ENCODE measurements at places on chromosomes 7 and 10.

GRCh38 chr10:71880425-71881306 is 29.6 kb upstream of the PSAP start:
- no peak for DNase-seq

GRCh38 chr7:116820149-116820548 is 42.2 kb upstream of the CAPZA2 start:
- no peak for DNase-seq

- DNase-seq, result no peak
Measured at GRCh38 chr10:1661859-1662437, 75.4 kb downstream of the ADARB2 start.

DNA sequence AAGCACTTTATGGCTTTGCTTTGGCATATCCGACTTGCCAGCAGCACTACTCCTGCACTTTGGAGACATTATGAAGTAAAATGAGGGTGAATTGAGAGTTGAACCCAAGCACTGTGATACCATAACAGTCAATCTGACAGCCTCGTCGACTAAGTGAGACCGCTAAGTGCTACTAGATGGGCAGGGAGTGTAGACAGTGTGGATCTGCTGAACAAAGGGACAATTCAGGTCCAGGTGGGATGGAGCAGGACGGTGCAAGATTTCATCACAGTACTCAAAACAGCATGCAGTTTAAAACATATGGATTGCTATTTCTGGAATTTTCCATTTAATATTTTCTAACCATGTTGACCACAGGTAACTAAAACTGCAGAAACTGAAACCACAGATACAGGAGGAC is 20.8 kb upstream of the PRTFDC1 start:
- no peak for DNase-seq

GRCh38 chr10:69668721-69669120 is 38.7 kb downstream of the FAM241B start:
- DNase-seq, result no peak

GRCh38 chr10:91569522-91569921 is 63.3 kb downstream of the PPP1R3C start:
- no peak for DNase-seq

- no peak for DNase-seq
Measured at GRCh38 chr10:34698979-34699378, 116.1 kb downstream of the PARD3 start.

GRCh38 chr7:159023206-159023605 is 121.5 kb downstream of the VIPR2 start:
- DNase-seq, result no peak

- DNase-seq, result no peak
Measured at GRCh38 chr10:130931256-130931655, 380.3 kb downstream of the TCERG1L start.

DNA sequence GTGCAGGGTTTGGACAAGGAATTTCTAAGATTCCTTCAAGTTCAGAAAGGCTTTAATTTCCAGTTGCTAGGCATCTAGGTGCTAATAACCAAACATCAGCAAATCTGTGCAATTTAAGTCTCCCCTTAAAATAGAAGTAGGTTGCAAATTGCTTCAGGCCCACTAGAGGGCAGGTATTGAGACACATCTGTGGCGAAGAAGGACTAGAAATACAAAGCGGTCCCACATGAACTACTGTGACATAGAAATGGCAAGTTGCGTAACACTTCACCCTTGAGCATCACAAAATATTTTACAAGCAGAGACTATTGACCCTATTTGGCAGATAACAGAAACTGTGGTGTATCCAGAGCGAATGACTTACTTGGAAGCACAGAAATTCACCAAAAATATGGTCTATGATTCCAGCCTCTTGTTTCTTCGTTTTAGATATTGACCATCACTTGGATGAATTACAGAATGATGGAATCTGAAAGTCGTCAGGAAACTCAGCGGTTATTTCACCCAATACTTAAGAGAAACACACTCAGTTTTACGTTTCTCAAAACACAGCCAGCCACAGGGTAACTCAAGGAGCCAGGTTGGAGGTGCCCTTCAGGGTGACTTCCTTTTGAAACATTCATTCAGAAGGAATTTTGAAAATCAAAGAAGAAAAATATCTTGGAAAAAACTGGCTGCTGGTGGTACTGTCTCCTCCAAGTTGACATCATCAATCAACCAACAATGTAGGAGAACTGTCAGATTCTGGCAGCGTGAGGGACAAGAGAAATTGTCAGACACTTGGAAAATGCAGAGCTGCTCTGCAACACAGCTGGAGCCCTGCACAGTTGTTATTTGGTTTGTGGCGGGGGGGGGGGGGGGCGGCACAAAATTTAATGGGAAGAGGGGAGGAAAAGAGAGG is 256.3 kb upstream of the MINDY3 start:
- DNase-seq, result no peak

- DNase-seq, result no peak
Measured at GRCh38 chr10:71230656-71231025, 18.3 kb downstream of the UNC5B start.

- DNase-seq, result no peak
Measured at GRCh38 chr7:133021196-133021595, 60.7 kb downstream of the CHCHD3 start.

DNA sequence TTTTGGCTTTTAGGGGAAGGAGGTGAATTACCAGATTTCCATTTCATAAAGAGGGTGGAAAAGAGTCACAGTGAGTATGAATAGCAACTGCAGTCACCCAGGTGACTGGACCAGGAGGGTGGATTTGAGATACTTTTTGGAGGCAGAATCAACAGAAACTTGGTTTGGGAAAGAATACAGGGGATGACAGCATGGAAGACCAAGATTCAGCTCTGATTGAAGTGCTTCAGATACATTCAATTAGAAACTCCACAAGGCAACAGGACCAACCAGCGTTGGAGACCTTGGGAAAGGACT is 83.0 kb downstream of the SGMS1 start:
- DNase-seq, result no peak

DNA sequence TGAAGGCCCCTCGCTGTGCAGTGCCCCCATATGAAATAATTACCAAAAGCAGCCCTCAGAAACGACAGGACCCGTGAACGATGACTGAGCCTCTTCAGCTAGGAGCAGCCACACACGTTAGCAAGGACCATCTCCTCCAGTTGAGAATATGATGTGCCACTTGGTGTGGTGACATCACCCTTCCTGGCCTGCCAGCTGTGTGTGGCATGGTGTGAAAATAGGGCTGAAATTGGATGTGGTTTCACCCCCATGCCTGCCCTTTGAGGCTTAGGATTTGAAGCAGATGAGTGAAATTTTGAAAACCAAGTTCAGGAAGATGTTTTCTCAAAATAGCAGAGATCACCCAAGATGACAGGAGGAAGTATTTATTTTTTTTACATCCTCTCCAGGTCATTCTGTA is 49.1 kb upstream of the BTBD16 start:
- no peak for DNase-seq

GRCh38 chr7:30893357-30893756 is 18.3 kb upstream of the AQP1 start:
- no peak for DNase-seq

GRCh38 chr7:34107276-34107675 is 201.9 kb downstream of the BMPER start:
- no peak for DNase-seq

DNA sequence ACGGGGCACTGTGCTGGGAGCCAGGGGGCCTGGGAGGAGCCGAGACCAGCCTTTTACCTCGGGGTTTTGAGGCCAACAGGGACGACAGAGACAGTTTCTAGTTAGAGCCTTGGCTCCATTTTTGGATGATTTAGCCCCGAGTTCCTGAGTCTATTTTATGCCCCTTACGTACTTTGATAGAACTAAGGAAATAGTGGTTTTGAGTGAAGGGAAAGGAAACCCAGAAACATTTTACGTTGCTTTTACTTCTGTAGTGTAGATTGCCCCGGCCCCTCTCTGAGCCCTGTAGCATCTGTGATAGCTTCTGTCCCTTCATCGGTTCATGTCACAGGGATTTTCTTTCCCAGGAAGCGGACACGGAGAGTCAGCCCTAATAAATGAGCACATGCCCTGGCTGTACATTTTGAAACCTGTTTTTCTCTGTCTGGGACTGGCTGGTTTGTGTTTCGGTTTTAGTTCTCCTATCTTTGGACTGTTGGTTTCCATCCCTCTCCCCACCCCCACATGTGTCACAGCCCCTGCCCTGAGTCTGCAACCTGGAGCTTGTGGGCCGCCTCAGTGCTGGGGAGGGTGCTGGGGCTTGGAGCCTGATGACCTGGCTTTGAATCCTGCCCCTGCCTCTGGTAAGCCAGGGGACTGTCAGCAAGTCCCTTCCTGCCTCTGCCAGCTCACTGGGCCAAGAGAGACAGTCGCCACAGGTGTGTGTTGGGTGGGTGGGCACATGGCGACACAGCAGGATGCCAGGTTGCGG is 6.9 kb upstream of the ORAI2 start:
- DNase-seq, result peak; percentile 78

All from CD4-positive, alpha-beta T cell treated with Interleukin-21 for 1 hour (primary cell).